ENCODE measurements at places on chromosomes 3 and 15.

DNA sequence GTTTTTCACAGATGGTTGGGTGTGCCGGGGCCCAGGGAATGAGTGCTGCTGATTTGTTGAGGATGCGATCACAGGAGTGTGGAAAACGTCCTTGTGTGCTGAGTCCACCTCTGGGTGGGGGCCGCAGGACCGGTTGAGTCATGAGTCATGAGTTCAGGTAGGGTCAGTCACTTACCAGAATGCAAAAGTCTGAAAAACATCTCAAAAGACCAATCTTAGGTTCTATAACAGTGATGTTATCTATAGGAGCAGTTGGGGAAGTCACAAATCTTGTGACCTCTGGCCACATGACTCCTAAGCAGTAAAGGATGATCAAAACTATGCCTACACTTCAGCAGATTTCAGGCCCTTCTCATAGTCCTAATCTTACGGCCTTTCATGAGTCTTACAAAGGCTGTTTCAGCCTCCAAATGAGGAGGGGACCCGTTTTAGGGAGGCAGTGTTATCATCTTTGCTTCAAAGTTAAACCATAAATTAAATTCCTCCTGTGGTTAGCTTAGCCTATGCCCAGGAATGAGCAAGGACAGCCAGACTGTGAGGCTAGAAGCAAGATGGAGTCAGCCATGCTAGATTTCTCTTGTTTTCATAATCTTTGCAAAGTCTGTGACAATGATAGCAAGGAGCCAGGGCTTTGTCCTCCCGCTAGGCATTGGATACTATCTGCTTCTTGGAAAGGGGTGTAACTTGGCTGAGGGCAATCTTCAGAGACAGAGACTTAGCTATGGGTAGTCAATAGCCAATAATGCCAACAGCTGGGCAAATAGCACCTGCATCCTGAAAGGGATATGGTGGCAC lies 30.6 kb upstream of the PIAS1 start:
- no peaks in the 10 kb centered on the region for H3K4me1 ChIP-seq
- DNase-seq: no peak

GRCh38 chr3:50171540-50172301 lies 16.6 kb downstream of the SEMA3F start:
- H3K4me1 ChIP-seq: peaks cover 44% of the 10 kb centered on the region
- no peak for DNase-seq
- no peak overlapping the region for H3K4me3 ChIP-seq
- H3K27ac ChIP-seq: no peak overlapping the region
- H3K27me3 ChIP-seq: no peaks in the 10 kb centered on the region

- no peaks in the 10 kb centered on the region for H3K36me3 ChIP-seq
- peak within 1 kb of the TSS; percentile 71 for H3K4me3 ChIP-seq
- DNase-seq: peak; percentile 27
- no peaks in the 10 kb centered on the region for H3K27me3 ChIP-seq
These were observed at the start of gene THRB for GRCh38 chr3:24494618-24495325. Gene THRB, minus strand, starts transcription at chr3:24494850.

GRCh38 chr3:197302696-197303341 lies 4.4 kb upstream of the DLG1 start:
- peaks cover 23% of the 10 kb centered on the region for H3K4me1 ChIP-seq
- no peak for DNase-seq
- H3K4me3 ChIP-seq: no peak overlapping the region
- H3K27me3 ChIP-seq: no peaks in the 10 kb centered on the region
- H3K36me3 ChIP-seq: no peaks in the 10 kb centered on the region

DNA sequence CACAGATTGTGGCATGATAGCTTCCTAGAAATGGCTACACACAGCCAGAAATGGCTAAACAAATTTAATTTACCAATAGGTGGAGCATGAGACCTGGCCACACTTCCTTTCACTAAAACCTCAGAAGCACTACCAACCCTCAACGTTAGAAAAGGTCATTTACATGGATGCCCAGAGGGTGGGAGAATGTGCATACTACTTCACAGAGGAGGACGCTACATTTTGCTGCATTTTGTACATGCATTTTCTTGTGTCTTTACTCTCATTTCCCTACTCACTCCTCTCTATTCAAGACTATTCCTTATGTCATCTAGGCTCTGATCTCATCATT lies 40.1 kb downstream of the C2CD4B start:
- H3K36me3 ChIP-seq: no peaks in the 10 kb centered on the region
- no peaks in the 10 kb centered on the region for H3K4me1 ChIP-seq
- no peak overlapping the region for H3K4me3 ChIP-seq
- H3K27ac ChIP-seq: no peak overlapping the region
- DNase-seq: no peak
- no peaks in the 10 kb centered on the region for H3K27me3 ChIP-seq

DNA sequence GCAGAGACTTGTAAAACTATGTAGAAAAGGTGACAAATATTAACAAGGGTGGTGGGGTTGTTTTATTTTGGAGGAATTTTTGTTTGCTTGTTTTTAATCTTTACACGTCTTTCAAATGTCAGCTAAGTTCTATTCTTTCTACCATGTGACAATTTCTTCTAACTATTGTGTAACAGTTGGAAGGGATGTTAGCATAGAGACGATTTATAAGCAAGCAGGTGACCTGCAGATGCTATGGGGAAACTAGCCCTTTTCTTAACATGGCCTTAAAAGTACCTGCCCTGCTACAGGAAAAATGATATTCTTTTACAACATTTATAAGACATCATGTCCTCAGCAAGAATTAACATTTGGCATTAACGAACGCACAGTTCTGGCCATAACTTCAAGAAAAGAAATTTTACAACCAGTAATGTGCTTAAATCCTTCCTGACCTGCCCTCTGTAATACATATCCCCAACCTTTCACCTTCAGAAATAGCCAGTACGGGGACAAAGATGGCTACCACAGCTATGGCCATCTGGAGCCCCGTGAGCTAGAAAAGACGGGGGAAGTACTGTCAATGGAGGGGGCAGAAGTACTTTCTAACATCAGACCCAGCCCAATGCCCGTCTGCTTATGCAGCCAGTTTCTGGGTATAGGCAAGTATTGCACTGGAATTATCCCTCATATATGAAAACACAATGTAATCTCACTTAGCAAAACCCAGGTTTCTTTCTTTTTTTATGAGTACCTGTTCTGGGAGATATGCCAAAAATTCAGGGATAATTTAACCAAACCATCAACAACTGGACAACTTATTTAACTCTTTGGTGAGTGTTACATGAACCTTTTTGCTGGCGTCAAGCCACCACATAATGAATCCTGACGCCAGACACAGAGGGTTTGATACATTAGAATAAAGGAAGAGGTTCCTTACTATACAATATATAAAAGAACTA lies 67.7 kb upstream of the NR2F2 start:
- H3K36me3 ChIP-seq: 0 out of 2 replicates have a peak, but pooled peaks cover 5% of the 10 kb centered on the region
- no peaks in the 10 kb centered on the region for H3K27me3 ChIP-seq
- H3K27ac ChIP-seq: no peak overlapping the region
- no peak overlapping the region for H3K4me3 ChIP-seq
- no peak for DNase-seq
- peaks cover 36% of the 10 kb centered on the region for H3K4me1 ChIP-seq

DNA sequence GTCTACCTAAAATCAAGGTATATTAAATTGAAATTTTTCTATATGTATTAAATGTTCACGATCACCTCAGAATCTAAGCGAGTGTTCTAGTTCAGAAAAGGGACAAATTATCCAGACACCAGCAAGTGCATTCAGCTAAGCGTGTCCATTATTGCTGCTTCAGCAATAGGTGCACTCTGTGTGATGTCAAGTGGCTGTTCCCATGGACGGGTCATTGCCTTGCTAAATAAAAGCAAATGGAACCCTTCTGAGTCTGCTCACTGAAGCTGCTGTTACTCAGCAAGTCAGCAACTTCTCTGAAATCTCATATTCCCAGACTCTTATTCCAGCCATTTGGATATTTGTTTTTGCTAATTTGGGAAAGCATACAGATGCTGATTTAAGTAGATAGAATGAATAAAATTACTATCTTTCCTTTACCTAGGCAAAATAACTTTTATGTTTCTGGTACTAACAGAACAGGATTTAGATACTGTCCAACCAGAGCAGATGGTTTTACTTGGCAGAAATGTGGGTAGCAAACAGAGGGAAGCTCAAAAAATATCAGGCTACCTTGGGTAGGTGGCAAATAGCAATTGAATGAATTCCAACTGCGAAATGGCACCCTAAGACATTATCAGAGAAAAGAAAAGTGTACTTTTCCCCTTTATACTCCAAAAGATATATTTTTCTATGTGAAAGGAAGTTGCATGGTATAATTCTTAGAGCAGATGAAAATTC lies 407.0 kb downstream of the GAP43 start:
- DNase-seq: no peak
- H3K4me3 ChIP-seq: no peak overlapping the region
- H3K4me1 ChIP-seq: no peaks in the 10 kb centered on the region
- H3K27me3 ChIP-seq: no peaks in the 10 kb centered on the region

DNA sequence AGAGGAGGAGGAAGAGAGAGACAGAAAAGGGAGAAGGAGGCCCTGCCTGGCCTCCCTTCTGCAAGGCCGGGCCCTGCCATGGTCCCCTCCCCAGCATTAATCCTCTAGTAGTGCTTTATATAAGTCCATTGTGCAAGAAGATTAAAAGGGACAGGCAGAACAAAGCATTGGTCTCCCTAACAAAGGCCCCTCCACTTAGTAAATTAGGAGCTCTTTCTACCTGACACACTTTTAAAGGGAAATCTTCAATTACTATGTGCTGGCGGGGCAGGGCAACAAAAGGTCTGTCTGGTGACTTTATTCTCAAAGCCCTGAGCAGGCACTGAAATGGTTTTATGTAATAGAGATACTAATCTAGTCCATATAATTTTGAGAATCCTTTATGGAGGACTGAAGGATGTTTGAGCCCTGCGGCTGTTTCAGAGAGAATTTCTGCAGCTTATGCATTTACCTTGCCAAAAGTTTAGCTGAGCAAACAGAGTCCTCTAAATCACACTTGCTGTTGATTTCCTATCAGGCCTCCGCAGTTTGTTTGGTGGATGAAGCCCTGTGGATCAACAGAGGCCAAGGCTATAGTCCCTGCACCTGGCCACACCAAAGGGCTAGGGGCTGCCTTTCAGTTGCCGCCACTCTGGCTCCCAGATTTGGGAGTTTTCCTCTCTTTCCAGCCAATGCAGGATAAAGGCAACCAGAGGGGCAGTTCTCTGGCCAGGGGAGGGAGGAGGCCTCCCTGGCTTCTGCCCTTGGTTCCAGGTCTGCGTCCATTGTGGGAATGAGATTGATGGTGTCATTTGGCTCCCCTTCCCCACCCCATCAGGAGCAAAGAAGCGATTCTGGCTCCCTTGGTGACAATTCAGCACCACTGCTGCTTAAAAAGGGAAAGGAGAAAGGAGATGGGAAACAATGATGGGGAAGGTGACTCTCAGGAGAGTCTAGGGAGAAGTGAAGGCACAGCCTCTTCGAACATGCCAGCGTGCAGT lies 148.0 kb downstream of the MEGF11 start:
- H3K27me3 ChIP-seq: peaks cover 7% of the 10 kb centered on the region
- H3K27ac ChIP-seq: no peak overlapping the region
- H3K36me3 ChIP-seq: no peaks in the 10 kb centered on the region

- no peak overlapping the region for H3K4me3 ChIP-seq
- DNase-seq: no peak
- no peaks in the 10 kb centered on the region for H3K27me3 ChIP-seq
- no peak overlapping the region for H3K27ac ChIP-seq
- H3K4me1 ChIP-seq: peaks cover 23% of the 10 kb centered on the region
- H3K36me3 ChIP-seq: no peaks in the 10 kb centered on the region
These were observed 2.2 kb upstream of the RNF13 start for GRCh38 chr3:149810846-149811245.

DNA sequence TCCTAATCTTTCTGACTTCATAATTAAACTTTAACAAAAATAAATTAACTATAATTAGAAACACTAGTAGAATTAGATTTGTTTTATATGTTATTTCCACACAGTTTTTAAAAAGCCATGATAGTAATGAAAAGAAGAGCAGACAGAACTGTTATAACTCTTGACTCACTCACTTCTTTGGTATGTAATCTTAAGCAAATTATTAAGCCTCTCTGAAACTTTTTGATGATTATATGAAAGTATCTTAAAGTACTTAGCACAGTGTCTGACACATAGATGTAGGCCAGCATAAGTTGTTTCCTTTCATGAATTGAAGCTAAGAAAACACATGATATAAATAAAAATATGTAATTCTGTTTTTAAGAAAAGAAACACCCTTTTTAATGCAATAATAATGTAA lies 123.6 kb upstream of the MLF1 start:
- no peaks in the 10 kb centered on the region for H3K36me3 ChIP-seq
- H3K4me1 ChIP-seq: no peaks in the 10 kb centered on the region
- no peak overlapping the region for H3K27ac ChIP-seq
- H3K27me3 ChIP-seq: no peaks in the 10 kb centered on the region
- DNase-seq: no peak
- H3K4me3 ChIP-seq: no peak overlapping the region

DNA sequence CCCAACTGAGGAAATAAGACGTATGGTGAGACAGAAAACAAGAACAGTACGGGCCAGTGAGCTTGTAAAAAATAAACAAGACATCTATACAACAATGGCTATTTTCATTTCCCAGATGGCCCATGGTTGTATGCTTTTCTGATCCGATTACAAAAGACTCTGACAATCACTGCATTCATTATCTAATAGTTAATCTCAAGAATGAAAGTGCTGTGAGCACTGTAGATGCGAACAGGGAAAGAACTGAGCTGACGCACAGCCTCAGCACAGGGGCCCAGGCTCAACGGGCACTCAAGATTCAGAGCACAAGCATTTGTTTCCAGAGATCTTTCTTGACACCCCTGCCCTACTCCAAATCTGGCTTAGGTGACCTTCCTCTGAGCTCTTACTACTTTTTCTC lies 6.9 kb downstream of the MTMR10 start:
- no peak for DNase-seq
- no peaks in the 10 kb centered on the region for H3K36me3 ChIP-seq
- H3K4me3 ChIP-seq: no peak overlapping the region
- no peak overlapping the region for H3K27ac ChIP-seq

DNA sequence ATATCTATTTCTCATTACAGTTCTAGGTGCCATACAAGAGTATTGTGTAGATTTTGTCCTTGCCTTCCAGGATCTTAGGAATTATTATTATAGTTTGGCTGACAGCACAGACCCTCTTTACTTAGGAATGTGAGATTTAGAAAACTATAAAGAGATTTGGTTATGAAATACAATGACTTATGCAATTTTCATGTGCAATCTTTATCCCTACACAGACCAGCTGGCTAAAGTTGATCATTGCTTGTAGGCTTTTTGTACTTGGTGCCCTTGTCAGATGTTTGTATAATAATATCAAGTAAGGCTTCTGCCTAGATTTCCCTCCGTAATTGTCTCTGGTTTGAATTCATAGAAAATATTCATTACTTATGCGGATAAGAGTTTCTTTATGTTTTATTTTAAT lies 174.5 kb upstream of the GAP43 start:
- no peaks in the 10 kb centered on the region for H3K27me3 ChIP-seq
- no peaks in the 10 kb centered on the region for H3K4me1 ChIP-seq
- H3K36me3 ChIP-seq: no peaks in the 10 kb centered on the region
- no peak overlapping the region for H3K4me3 ChIP-seq

GRCh38 chr15:29554531-29554930 lies 267.7 kb downstream of the TJP1 start:
- no peak for DNase-seq
- H3K27ac ChIP-seq: no peak overlapping the region
- H3K36me3 ChIP-seq: no peaks in the 10 kb centered on the region
- peaks cover 76% of the 10 kb centered on the region for H3K27me3 ChIP-seq
- no peaks in the 10 kb centered on the region for H3K4me1 ChIP-seq
- no peak overlapping the region for H3K4me3 ChIP-seq

GRCh38 chr3:152496716-152497115 lies 228.0 kb downstream of the MBNL1 start:
- no peaks in the 10 kb centered on the region for H3K4me1 ChIP-seq
- no peak overlapping the region for H3K27ac ChIP-seq
- no peak overlapping the region for H3K4me3 ChIP-seq
- H3K27me3 ChIP-seq: no peaks in the 10 kb centered on the region
- H3K36me3 ChIP-seq: no peaks in the 10 kb centered on the region

GRCh38 chr3:13243586-13243985 lies 170.4 kb upstream of the IQSEC1 start:
- no peak overlapping the region for H3K4me3 ChIP-seq
- no peaks in the 10 kb centered on the region for H3K36me3 ChIP-seq
- H3K27ac ChIP-seq: no peak overlapping the region
